ENCODE measurements at places on chromosomes 12 and 14.

GRCh38 chr12:68864604-68865003 lies 56.6 kb downstream of the MDM2 start:
- DNase-seq = no peak

- DNase-seq = no peak
Measured at GRCh38 chr14:104677512-104678332, 11.7 kb upstream of the INF2 start.

GRCh38 chr12:121996050-121996944 lies 25.4 kb upstream of the BCL7A start:
- no peak for DNase-seq

DNA sequence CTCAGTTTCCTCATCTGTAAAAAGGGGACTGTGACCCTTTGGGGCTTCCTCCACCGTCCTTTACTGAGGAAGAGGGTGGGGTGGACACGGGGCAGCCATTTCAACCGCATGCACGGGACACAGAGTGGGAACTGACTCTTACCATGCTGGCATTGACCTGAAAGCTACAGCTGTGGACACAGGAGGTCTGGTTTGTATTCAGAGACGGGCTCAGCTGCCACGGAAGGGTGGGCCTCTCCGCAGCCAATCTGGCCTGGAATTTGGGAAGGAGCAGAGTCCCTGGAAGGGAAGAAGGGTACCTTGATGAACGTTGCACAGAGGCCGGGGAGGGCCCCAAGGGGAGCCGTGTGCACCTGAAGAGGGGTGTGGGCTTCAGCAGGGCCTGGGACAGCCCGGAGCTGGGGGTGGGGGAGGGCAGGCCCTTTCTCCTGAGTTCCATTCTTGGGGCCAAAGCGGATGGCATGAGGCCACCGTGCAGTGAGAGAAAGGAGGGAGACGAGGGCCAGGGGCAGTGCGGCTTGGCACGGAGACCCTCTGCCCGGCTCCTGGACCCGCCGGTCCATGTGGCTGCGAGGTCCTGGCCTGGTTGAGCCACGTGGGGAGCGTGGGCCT lies 14.5 kb downstream of the TNFAIP2 start:
- DNase-seq = no peak

GRCh38 chr14:74917646-74918081 lies 5.4 kb downstream of the RPS6KL1 start:
- no peak for DNase-seq
